Kasumi-1 (cell line): ENCODE measurements at places on chromosomes 1 and 21.

DNA sequence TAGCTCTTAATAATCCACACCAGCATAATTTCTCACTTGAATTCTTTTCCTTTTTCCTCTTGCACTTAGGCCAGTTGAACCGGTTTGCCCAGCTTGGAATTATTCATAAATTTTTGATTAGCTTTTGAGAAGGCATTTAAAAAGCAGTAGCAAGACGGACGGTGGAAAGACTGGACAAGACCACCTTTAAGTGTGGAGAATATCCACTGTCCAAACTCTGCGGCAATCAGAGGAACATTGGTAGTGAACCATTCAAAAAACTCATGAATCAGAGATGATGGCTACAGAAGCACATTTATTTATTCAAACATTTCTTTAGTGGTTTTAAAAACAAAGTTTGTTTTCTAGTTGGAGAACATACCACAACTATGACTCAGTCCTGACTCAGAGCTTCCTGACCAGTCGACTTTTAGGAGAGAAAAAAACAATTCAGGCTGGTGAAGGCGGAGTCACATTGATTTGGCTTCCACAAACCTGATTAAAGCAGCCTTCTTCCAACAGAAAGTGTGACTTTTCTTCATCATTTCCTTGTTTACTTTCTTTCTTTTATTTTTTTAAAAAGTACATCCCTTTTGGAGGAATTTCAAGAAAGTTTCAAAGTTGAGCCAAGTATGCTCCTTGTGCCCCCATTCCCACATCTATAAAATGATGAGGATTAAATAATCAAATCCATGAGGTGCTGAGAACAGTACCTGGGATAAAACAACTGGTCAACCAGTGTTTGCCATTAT is 128.8 kb downstream of the ADSS2 start:
- peak; percentile 10 for DNase-seq

DNA sequence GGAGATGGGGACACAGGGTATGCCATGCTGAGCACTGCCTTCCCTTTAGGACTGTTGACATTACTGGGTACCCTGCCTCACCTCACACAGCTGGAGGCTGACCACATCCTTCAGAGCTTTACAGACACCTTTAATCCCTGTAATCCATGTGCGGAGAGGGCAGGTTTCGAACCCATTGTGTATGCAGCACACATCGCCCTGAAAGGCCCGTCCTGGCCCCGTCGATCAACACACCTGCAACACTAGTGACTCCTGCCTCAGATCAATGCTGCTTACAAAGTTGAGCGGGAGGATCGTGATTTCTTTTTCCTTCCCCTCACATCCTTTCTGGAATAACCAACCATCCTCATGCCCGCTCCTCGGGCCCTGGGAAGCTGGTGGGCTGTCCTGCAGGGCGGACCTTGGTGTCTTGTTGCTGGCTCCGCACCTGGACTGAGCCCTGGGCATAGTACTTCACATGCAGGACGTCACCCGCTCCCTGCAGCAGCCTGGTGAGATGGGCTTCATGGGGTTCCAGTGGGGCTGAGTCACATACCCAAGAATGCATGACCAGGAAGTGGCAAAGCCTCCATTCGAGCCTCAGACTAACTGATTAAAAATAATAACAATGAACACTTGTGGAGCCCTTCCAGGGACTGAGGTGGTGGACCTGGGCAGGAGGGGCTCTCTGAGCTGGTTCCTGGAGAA is 403.6 kb downstream of the PTPRU start:
- no peak for DNase-seq

- DNase-seq: no peak
Observed at GRCh38 chr1:172377565-172377964, 42.9 kb upstream of the C1orf105 start.

- peak; percentile 38 for DNase-seq
Observed at GRCh38 chr1:41673378-41673777, 188.9 kb upstream of the EDN2 start.

- DNase-seq: peak; percentile 19
Observed at GRCh38 chr21:44871576-44872269, 1.8 kb downstream of the PTTG1IP start.

- DNase-seq: peak; percentile 71
Observed at GRCh38 chr1:227788271-227789083, 27.0 kb upstream of the PRSS38 start.
